ENCODE measurements at places on chromosomes 3 and 15.

GRCh38 chr3:51982352-51982837 is 940 bp upstream of the ACY1 start:
- DNase-seq = no peak

DNA sequence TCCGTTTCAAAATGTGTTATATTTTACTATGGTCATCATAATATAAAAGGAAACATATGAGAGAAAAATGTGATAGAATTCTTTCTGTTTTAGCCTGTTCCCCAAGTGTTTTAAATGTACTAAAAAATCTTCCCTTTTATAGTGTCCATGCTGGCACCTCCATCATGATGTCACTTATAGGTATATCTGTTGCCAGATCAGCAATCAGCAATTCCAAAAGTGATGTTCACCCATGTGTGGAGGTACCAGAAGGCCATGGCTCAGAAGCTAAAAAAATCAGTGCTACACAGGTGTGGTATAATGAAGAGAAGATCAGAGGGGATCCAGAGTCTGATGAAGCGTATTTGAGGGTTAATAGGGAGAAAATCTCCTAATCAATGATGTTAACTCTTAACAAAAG is 1.1 kb upstream of the GPR15 start:
- no peak for DNase-seq

- peak; percentile 15 for DNase-seq
Measured at GRCh38 chr3:124360563-124360962, 368.6 kb upstream of the ROPN1 start.

- DNase-seq = no peak
Measured at GRCh38 chr15:27398631-27399161, 427.7 kb downstream of the GABRG3 start.

GRCh38 chr3:156620901-156621300 is 53.5 kb upstream of the TIPARP start:
- DNase-seq = no peak

DNA sequence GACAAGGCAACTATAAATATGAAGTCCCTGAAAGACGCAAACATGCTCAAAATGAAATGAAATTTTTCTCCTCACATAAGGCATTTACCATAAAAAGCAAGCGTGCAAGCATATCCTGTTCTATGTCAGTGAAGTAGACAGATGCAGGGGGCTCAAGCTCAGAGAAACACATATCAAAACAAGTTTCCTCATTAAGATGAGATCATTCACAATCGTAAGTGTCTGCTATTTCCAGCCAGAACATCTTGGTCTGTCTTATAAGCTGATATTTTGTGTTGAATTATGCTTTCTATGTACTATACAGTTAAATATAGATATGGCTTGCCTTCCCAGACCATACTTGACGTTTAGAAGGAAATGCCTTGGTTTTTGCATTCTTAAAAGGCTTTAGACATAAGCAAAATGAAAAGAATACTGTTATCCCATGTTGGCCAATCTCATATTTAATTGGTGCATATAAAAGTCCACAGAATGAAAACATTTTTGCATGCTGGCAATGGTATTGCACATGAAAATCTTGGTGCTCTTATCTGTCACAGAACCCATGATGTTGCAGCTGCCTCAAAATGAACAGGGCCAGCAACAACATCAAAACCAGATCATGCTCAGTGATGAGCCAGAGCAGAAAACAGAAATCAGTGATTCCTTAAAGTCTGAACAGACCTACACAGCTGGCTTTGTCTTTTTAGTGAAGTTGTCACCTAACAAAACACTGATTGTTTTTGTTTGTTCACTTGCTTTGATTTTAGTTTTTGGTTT is 65.4 kb downstream of the SIDT1 start:
- DNase-seq = no peak

GRCh38 chr15:98292442-98293240 is 332.1 kb downstream of the ARRDC4 start:
- DNase-seq = peak; percentile 83

GRCh38 chr3:189718215-189718614 is 87.0 kb downstream of the TP63 start:
- no peak for DNase-seq

DNA sequence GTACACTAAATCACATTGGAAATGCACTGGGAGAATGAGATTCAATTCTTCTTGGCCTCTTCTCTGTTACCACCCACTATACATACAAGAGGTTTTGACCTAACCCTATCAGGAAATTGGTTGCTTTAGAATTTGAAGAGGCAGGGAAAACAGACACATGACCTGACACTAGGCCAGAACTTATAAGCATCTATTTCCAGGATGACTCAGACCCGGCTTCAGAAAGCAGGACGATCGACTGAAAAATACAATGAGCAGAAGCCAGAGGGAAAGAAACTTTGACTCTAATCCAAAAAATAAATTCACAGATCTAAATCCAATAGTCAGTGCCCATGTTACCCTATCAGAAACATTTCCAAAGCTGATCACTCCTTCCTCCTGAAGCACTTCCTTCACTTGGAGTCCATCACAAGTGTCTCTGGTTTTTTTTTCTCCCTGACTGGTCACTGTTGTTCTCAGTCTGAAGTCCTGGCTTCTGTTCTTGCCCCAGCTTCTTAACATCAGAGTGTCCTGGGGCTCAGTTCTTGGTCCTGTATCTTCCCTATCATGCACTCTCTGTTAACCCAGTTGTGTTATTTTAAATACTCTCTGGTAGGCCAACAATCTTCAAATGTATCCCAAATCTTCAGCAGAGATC is 133.6 kb downstream of the P2RY1 start:
- no peak for DNase-seq

- no peak for DNase-seq
Measured at GRCh38 chr3:149058198-149058597, 28.1 kb downstream of the HLTF start.

GRCh38 chr3:129526121-129526900 is 2.1 kb upstream of the RHO start:
- DNase-seq = no peak

DNA sequence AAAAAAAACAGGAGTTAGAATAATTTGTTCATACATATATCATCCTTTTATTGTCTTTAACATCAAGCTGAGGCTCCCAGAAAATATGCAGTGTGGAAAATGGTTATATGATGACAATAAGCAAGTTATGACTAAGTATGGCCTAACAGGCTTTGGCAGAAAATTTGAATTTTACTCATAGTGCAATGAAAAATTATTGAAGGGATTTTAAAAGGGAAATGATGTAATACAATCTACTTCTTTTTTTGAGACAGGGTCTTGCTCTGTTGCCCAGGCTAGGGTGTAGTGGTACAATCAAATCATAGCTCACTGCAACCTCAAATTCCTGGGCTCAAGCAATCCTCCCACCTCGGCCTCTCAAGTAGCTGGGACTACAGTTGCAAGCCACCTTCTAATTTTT is 78.7 kb downstream of the FAIM start:
- no peak for DNase-seq

DNA sequence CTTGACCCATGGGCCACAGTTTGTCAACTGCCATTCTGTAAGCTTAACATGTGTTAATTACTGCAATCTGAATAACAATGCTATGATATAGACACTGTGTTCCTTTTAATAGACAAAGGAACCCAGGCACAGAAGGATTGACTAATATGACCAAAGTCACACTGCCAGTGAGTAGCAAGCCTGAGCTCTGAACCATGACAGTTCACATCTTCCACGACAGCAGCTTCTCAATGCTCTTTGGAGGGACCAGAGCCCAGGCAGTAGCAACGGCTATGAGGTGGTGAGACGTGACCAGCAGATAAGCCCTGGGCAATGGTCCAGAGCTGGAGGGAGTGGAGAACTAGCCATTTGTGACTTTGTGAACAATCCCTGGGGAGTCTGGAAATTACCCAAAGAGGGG is 19.4 kb downstream of the CA12 start:
- peak; percentile 14 for DNase-seq

DNA sequence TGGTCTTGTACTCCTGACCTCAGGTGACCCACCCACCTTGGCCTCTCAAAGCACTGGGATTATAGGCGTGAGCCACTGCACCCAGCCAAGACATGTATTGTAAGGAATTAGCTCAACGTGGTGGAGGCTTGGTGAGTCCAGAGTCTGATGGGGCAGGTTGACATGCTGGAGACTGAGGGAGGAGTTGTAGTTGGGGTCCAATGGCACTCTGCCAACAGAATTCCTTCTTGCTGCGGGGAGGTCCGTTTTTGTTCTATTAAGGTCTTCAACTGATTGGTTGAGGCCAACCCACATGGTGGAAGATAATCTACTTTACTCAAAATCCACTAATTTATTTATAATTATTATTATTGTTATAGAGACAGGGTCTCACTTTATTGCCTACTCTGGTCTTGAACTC is 30.1 kb downstream of the PLA2G4D start:
- no peak for DNase-seq

- no peak for DNase-seq
Measured at GRCh38 chr3:195877136-195877715, 31.1 kb downstream of the TNK2 start.

DNA sequence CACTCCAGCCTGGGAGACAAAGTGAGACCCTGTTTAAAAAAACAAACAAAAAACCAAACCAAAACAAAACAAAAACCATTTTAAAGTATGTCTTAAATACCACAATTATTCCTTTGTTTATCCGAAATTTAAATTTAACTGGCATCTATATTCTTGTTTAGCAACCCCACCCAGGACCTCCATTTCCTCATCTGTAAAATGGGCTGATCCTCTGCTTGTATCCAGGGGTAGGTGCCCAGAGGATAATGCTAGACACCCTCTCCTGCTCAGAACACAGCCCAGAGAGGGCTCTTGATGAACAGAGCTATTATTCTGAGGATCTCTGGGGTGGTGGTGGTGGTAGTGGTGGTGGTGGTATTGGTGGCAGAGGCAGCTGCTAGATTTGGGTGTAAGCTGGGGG is 9.8 kb downstream of the SH2D7 start:
- DNase-seq = no peak

DNA sequence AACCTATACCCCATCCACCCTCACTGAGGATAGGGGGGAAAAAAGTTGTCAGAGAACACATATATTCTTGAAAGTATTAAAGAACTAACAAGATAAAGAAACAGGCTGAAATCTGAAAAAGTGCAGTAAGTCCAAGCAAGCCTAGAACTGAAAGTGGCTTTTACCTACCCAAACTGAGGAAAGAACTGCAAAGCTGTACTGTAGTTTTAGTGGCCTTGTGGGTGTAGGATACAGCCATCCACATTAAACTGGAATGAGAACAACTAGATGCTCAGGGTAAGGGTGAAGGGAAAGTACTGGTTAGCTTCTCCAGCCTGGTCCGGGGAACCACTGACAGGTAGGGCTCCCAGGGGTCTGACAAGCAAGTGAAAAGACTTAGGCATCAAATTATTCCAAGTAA is 10.1 kb downstream of the UBP1 start:
- DNase-seq = no peak

DNA sequence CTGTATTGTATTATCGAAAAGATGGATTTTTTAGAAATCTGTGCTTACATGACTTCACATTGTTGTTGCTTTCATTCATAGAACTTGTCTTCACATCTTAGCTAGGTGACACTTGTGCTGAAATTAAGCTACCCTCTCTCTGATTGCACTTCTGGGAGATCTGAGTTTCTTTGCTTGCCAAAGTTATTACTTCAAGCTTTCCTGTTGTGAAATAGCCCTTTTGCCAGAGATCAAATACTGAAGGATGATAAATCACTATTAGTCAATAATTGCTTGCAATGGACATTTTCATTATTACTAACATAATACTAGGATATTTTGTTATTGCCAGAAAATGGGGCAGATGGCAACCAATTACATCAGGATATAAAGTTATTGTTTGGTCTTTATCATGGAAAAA is 34.7 kb downstream of the PIK3CA start:
- DNase-seq = no peak

- no peak for DNase-seq
Measured at GRCh38 chr15:25182736-25183445, 228.1 kb downstream of the SNRPN start.

GRCh38 chr15:34621675-34622074 is 38.2 kb upstream of the GOLGA8B start:
- no peak for DNase-seq

- DNase-seq = no peak
Measured at GRCh38 chr3:73461547-73461946, 163.2 kb downstream of the PDZRN3 start.

- DNase-seq = no peak
Measured at GRCh38 chr3:55543181-55543614, 56.1 kb upstream of the WNT5A start.

DNA sequence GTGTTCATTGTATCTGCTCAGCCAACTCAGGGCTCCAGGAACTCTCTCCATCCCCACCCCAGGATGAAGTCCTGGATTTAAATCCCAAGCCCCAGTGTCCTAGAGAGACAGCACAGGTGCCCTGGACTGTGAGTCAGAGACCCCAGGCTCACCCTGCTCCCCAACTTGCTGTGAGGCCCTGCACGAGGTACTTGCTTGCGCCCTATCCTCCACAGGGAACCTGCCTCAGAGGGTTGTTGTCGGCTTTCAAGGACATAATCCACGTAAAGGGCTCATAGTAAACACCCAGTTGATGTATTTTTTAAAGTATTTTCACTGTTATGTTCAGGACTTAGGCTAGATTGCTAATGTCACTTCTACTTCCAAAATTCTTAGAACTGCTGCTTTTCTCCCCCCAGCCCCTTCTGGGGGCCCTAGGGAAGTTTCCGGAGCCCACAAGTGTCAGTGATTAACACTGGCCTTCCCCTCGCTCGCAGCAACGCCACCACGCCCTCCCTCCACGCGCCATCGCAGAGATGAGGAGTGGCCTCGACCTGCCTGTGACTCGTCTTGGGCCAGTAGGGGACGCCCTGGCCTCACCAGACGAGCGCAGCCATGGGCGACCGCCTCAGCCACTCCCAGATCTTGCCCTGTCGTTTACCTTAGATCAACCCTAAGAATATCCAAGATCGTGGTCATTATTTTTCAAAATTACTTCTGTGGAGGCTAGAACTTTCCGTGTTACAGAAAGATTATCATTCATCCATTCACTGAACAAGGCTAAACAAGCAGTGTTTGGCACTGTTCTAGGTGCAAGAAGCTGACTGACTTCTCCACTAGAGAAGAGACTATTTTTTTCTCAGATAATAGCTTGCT is 6.0 kb upstream of the SRP14 start:
- DNase-seq = peak; percentile 87

DNA sequence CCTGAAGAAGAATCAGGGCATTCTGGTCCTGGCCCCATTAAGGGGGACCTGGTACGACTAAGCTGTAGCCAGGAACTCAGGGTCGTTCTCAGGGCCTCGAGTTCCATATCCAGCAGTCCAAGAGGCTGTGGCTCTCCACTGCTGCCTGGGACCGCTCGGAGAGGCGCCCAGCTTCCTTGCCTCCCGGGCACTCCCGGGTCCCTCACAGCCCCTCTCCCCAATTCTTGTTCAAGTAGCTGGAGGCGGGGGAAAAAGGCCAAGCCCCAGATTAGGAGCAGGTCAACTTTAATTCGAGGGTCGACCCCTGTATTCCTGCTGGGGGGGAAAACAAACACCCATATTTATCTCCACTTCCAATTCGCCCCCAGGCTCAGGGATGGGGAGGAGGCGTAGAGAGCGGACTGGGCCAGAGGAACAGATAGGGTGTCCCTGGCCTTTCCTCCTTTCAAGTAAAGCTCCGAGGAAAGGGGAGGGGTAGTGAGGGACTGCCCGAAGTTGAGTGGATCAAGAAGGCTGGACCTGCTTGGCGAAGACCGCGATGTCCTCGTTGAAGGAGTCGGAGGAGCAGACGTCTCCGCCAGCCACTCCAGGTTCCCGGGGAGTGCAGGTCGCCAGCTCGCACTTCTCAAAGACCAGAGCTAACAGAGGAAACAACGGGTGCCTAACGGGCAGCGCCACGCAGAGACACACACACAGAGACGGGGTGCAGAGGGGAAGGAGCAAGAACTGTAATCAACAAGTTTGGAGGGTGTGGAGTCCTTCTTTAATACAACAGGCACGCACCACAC is 4.4 kb downstream of the MEIS2 start:
- DNase-seq = peak; percentile 26

- DNase-seq = no peak
Measured at GRCh38 chr3:15983693-15984092, 185.9 kb upstream of the ANKRD28 start.

Measured in nephron progenitor cell (in vitro differentiated cells).